ENCODE measurements at places on chromosomes 2 and 18.

DNA sequence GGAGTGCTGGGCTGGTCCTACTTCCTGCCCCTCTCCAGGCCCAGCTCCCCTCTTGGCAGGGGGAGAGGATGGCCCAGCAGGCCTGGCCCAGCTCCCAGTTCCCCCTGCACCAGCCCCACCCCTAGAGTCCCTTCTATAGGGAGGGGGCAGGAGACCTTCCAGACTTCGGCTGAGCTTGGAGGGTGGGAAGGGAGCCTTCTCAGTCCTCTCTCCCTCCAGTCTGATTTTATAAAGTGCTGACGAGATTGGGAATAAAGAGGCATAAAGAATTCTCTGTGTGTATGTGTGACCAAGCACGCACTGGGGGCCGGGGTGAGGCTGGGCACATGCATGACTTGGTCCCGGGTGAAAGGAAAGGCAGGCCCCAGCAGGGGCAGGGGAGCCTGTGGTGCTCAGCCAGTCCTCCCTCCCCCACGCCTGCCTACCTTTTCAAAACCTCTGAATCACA lies 5.1 kb downstream of the CHPF start:
- H3K27ac ChIP-seq: peak overlapping the region; percentile 22
- H3K36me3 ChIP-seq: peaks cover 26% of the 10 kb centered on the region

DNA sequence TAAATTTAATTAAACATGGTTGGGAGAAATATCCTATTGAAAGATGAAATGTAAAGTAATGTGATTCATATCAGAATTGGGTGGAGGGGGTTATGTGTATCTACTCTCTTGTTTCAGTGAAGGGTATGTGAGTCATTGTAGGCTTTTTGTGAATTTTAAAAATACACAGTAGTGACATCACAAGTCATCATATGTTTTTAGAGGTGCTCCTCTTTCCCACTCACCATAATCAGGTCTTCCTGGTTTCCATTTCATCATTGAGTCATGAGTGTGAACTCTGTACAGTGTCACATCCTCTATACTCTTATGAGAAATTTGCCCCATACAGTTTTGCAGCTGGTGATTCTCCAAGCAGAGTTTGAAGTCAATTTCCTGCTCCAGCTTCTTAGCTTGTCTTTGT lies 18.8 kb downstream of the FSIP2 start:
- H3K27me3 ChIP-seq: no peaks in the 10 kb centered on the region
- H3K4me1 ChIP-seq: no peaks in the 10 kb centered on the region
- DNase-seq: peak; percentile 1
- H3K36me3 ChIP-seq: no peaks in the 10 kb centered on the region
- no peak overlapping the region for H3K27ac ChIP-seq

- no peak for DNase-seq
- no peak overlapping the region for H3K4me3 ChIP-seq
- no peak overlapping the region for H3K27ac ChIP-seq
- no peaks in the 10 kb centered on the region for H3K4me1 ChIP-seq
- H3K36me3 ChIP-seq: no peaks in the 10 kb centered on the region
- H3K27me3 ChIP-seq: no peaks in the 10 kb centered on the region
These were observed 878.9 kb downstream of the CPS1 start for GRCh38 chr2:211435331-211435730.

DNA sequence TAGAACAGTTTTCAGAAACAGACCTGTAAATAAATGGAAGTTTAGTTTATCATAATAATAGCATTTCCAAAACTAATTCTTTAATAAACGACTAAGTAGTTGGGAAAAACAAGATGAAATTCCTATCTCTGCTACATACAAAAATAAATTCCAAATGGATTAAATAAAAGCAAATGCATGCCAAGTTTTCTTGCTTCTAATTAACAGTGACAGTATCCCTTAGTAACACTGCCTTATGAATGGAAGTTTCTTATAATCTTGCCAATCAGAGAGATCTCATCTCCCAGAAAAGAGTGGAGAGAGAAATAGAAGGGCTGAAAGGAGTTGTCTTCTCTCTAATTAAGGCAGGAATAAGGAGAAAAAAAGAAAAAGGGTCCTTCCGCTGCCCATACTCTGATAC lies 133.9 kb downstream of the GFPT1 start:
- H3K36me3 ChIP-seq: peaks cover 7% of the 10 kb centered on the region
- no peak overlapping the region for H3K4me3 ChIP-seq
- no peaks in the 10 kb centered on the region for H3K27me3 ChIP-seq
- DNase-seq: peak; percentile 20
- H3K4me1 ChIP-seq: peaks cover 11% of the 10 kb centered on the region

DNA sequence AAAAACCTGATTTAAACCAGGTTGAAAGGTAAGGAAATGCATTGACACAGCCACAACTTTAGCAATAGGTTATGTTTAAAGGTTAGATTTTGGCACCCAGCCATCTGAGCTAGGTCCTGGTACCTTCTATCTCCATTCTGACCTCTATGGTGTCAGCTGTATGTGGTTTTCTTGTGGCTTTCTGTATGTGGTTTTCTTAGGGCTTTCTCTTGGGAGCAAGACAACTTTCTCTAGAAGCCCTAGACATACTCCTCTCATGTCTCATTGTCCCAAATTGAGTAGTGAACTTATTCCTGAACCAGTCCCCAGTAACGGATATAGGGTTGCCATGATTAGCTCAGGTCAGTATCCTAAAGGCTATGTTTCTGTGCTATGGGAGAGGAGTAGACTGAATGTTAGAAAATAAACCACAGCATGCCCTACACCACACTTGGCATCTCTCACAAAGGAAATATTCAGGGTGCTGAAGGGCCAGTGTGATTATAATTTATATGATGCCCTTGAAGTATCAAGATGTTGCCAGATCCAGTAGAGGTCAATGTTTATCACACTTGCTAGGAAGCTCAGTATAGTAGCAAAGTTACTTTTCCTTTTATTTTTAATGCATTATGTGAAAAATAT lies 176.1 kb downstream of the CAPN13 start:
- no peaks in the 10 kb centered on the region for H3K36me3 ChIP-seq
- H3K27me3 ChIP-seq: no peaks in the 10 kb centered on the region
- H3K4me3 ChIP-seq: no peak overlapping the region
- no peak overlapping the region for H3K27ac ChIP-seq
- H3K4me1 ChIP-seq: peaks cover 2% of the 10 kb centered on the region

DNA sequence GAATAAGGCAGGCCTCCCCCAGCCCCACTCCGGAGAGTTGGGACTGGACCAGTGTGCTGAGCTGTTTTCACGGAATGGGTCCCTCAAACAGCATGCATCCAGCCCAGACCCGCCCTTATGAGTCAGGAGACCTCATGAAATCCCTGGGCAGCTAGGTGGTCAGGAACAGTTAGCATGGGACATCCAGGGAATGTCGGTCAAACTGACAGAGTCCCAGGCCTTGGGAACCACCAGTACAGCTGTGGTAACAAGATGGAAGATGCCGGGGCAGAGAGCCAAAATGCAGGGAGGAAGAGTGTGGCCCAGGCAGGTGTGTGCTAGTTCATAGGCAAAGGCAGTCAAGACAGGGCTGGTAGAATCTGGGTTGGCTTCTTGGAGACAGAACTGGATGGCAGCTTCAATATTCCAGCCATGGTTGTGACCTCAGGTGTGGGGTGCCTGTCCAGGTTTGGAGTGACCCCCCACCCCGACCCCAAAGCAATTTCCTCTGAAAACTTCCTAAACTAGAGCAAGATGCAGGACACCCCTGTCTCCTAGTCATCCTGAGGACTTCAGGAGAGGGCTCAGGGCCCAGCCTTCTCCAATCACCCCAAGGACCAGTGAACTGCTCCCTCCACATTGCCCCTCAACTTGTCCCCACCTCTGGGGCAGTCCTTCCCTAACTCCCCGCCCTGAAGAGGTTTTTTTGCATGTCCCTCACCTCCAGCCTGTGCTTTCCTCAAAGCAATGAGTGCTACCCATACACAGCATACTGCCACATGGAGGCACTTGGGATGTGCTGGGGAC lies 46.5 kb downstream of the KCNIP3 start:
- H3K27me3 ChIP-seq: peaks cover 35% of the 10 kb centered on the region
- no peak overlapping the region for H3K27ac ChIP-seq
- peaks cover 3% of the 10 kb centered on the region for H3K4me1 ChIP-seq
- H3K36me3 ChIP-seq: no peaks in the 10 kb centered on the region
- no peak overlapping the region for H3K4me3 ChIP-seq

- peak overlapping the region; percentile 24 for H3K27ac ChIP-seq
- H3K27me3 ChIP-seq: no peaks in the 10 kb centered on the region
- DNase-seq: no peak
- no peaks in the 10 kb centered on the region for H3K36me3 ChIP-seq
These were observed 871 bp upstream of the ALS2 start for GRCh38 chr2:201781557-201782051.

- no peak for DNase-seq
- H3K4me1 ChIP-seq: no peaks in the 10 kb centered on the region
- no peak overlapping the region for H3K4me3 ChIP-seq
- H3K27ac ChIP-seq: no peak overlapping the region
- H3K27me3 ChIP-seq: no peaks in the 10 kb centered on the region
These were observed 6.2 kb downstream of the LRPPRC start for GRCh38 chr2:43989545-43989944.
